ENCODE measurements at places on chromosomes 12 and 14.

DNA sequence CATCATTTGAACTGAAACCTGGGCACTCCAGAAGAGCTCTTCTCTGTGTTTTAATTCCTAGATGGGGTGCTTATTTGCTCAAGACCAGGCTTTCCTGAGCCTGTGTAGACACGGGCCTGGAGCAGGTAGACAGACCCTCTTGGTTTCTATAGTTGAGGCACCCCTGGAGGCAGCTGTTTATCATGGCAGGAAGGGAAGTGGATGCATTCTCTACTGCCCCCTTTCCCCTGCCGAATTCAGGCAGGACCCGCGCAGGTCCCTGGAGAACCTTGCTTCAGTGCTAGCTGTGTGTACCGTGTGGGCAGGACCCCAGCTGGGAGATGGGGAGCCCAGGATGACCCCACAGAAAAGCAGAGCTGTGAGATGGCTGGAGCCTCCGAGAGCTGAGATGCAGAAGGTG lies 6.0 kb downstream of the CACNA1C start:
- H3K4me3 ChIP-seq = no peak overlapping the region
- no peak overlapping the region for H3K27ac ChIP-seq
- H3K27me3 ChIP-seq = peaks cover 11% of the 10 kb centered on the region
- no peaks in the 10 kb centered on the region for H3K36me3 ChIP-seq
- no peaks in the 10 kb centered on the region for H3K4me1 ChIP-seq

- H3K27me3 ChIP-seq = no peaks in the 10 kb centered on the region
- H3K4me3 ChIP-seq = no peak overlapping the region
- H3K36me3 ChIP-seq = no peaks in the 10 kb centered on the region
- no peak overlapping the region for H3K27ac ChIP-seq
Observed at GRCh38 chr12:45039757-45040156, 11.1 kb downstream of the DBX2 start.

DNA sequence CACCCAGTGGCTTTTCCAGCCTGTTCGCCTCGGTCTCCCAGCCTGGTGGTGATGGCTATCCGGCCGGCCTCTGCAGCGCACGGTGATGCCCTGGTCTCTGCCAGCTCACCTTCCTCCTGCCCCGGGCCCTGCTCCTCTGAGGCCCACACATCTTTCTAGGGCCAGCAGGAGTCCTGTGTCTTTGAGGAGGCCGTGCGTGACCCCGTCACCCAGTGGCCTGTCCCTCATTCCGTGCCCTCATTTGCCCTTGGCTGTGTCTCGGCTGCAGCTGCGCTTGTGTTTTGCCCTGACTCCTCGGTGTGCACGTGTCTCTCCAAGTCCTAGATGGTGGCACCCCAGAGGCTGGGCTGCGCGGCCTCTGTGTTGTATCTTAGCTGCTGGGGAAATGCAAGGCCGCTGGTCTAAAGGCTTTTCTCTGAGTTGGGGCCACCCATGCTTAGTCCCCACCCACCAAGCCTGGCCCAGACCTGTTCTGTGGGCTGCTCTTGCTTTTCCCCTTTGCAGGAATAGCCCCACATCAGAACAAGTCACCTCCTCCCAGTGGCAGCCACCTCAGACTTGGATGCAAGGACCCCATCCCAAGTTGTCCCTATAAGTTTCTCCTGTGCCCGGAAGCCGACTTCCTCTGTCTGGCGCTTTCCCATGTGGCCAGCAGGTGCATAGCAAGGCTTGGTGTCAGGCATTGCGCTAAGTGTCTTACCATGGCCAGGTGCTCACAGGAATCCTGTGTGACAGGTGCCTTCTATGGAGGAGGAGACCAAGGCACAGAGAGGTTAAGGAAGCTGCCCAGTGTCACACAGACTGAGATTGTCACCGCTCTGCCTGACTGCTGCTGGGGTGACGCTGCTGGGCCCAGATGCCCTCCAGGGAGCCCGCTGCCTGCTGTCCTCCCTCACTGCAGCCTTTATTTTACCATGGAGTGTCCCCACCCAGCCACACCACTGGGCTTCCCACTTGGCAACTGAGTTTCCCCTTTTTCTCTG lies 64.5 kb downstream of the TSPAN9 start:
- H3K27ac ChIP-seq = no peak overlapping the region
- no peaks in the 10 kb centered on the region for H3K27me3 ChIP-seq
- no peaks in the 10 kb centered on the region for H3K36me3 ChIP-seq
- no peaks in the 10 kb centered on the region for H3K4me1 ChIP-seq
- H3K4me3 ChIP-seq = no peak overlapping the region

GRCh38 chr14:95039259-95039992 lies 117.9 kb downstream of the DICER1 start:
- no peaks in the 10 kb centered on the region for H3K4me1 ChIP-seq
- H3K27me3 ChIP-seq = no peaks in the 10 kb centered on the region
- no peaks in the 10 kb centered on the region for H3K36me3 ChIP-seq
- H3K27ac ChIP-seq = no peak overlapping the region
- no peak overlapping the region for H3K4me3 ChIP-seq

GRCh38 chr14:50117456-50117855 lies 1.1 kb upstream of the VCPKMT start:
- no peak overlapping the region for H3K27ac ChIP-seq
- H3K4me3 ChIP-seq = no peak overlapping the region
- H3K27me3 ChIP-seq = no peaks in the 10 kb centered on the region
- DNase-seq = no peak
- H3K36me3 ChIP-seq = peaks cover 17% of the 10 kb centered on the region

DNA sequence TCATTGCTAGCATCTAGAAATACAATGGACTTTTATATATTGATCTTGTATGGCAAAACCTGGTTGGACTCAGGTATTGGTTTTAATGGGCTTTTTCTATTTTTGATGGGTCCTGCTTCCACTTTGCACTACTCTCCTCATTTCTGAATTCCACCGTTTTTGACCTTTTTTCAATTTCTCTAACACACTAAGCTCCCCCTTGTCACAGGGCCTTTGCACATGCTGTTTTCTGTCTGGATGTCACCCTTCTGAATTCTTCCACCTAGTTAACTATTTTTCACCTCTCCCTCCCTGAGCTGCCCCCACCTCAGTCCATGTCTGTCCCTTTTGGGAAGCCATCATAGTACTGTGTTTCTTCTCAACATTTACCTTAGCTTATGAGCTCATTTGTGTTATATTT lies 112.7 kb upstream of the FRMD6 start:
- no peak overlapping the region for H3K4me3 ChIP-seq
- H3K4me1 ChIP-seq = no peaks in the 10 kb centered on the region
- no peak for DNase-seq
- no peaks in the 10 kb centered on the region for H3K36me3 ChIP-seq
- H3K27me3 ChIP-seq = no peaks in the 10 kb centered on the region
- H3K27ac ChIP-seq = no peak overlapping the region

DNA sequence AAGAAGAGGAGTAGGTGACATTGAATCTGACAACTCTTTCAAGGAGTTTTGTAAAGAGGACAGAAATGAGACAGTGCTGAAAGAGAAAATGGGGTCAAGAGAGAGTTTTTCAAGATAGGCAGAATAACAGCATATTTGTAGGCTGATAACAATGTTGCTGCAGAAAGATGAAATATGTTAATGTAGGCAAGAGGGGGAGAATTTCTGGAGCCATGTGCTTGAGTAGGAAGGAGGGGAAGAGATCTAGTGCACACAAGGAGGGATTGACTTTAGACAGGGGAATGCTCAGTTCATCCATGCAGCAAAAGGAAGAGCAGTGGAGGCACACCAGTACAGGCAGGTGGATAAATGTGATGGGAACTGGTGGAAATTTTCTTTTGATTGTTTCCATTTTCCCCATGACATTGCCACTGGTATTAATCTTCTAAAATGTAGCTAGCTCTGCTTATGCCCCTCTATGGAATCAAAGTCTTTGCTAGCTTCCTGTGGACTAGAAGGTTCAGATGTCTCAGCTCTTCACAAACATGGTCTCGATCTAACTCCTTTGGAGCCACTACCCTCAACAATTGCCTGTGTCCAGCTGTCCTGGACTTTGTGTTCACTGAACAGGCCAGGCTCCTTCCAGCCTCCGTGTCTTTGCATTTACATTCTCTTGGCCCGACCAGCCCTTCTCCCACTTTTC lies 9.1 kb downstream of the PROX2 start:
- H3K4me3 ChIP-seq = no peak overlapping the region
- H3K36me3 ChIP-seq = no peaks in the 10 kb centered on the region
- no peak for DNase-seq
- no peaks in the 10 kb centered on the region for H3K27me3 ChIP-seq
- H3K4me1 ChIP-seq = peaks cover 13% of the 10 kb centered on the region

GRCh38 chr12:54526812-54527630 lies 22.4 kb upstream of the PDE1B start:
- peaks cover 98% of the 10 kb centered on the region for H3K36me3 ChIP-seq
- no peaks in the 10 kb centered on the region for H3K4me1 ChIP-seq

- DNase-seq = no peak
- H3K4me1 ChIP-seq = no peaks in the 10 kb centered on the region
- no peaks in the 10 kb centered on the region for H3K27me3 ChIP-seq
- H3K4me3 ChIP-seq = no peak overlapping the region
- H3K36me3 ChIP-seq = no peaks in the 10 kb centered on the region
- no peak overlapping the region for H3K27ac ChIP-seq
Observed at GRCh38 chr14:44609201-44609600, 102.1 kb upstream of the FSCB start.
